ENCODE measurements at places on chromosomes 2 and 18.

DNA sequence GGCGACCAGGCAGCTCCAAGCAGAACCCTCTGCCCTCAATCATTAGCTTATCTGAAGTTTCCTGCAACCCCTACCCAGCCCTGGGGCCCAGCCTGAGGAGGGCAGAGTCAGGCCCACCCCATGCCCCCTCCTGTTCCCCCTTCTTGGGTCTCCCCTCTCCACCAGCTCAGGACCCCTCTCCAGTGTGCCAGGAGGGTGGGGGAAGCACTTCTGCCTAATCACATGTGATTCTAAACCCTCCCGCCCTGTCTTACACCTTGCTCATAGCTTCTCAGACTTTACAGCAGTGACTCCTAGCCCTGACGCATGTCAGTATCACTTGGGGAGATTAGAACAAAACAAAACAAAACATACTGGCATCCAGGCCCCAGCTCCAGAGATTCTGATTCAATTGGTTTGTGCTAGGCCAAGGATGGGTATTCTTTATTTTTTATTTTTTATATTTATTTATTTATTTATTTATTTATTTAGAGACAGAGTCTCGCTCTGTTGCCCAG lies 42.5 kb upstream of the ASAP2 start:
- DNase-seq = no peak

DNA sequence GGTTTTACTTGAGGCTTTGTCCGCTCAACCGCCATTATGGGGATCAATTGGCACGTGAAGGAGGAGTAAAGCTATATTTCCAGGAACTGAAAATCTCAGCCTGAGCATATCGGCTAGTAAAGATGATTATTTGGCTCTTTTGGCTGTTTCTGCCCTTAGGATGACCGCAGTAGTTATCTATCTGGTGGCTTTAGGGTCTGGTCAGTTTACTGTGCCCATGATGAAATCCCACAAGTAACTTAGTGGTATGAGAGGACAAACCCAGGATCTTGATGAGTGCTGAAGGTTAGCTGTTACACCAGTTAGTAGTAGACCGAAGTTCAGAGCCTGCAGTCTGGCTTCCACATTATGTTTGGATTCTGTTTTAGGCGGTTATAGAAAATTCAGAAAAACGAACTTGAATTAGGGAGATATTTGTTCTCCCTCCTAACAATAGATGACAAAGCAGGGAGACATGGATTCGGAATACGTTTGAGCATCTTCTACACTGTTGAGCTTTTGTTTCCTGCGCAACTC lies 1.2 kb downstream of the MAT2A start:
- no peak for DNase-seq

DNA sequence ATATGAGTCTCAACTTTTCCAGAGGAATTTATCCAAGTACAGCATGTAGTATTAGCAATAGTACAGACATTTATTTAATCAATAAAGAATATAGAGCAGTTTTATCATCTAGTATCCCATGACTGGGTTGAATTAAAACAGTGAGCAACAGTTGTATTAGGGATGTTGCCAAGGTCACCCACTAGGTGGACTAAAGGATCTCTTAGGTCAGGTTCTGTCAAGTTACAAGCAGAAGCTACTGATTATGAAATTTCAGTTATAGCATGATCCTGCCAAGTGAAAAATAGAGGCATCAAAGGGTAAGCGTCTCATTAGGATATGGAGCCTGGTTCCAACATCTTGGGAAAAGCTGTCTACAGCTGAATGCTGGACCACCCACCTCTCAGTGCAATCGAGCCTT lies 52.1 kb upstream of the LAPTM4A start:
- DNase-seq = no peak

DNA sequence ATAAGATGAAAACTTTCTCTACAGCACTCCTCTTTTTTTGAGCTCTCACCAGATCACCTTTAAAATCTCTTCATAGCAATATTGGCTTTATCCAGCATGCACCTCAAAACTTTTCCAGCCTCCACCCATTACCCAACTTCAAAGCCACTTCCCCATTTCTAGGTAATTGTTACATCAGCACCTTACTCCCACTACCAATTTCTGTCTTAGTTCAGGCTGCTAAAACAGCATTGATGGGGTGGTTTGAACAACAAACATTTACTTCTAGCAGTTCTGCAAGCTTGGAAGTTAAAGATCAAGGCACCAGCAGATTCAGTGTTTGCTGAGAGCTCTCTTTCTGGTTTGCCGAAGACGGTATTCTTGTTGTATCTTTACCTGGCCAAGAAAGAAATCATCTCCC lies 114.0 kb upstream of the SLC39A10 start:
- DNase-seq = no peak

GRCh38 chr2:44793322-44793870 lies 148.1 kb upstream of the SIX3 start:
- no peak for DNase-seq

DNA sequence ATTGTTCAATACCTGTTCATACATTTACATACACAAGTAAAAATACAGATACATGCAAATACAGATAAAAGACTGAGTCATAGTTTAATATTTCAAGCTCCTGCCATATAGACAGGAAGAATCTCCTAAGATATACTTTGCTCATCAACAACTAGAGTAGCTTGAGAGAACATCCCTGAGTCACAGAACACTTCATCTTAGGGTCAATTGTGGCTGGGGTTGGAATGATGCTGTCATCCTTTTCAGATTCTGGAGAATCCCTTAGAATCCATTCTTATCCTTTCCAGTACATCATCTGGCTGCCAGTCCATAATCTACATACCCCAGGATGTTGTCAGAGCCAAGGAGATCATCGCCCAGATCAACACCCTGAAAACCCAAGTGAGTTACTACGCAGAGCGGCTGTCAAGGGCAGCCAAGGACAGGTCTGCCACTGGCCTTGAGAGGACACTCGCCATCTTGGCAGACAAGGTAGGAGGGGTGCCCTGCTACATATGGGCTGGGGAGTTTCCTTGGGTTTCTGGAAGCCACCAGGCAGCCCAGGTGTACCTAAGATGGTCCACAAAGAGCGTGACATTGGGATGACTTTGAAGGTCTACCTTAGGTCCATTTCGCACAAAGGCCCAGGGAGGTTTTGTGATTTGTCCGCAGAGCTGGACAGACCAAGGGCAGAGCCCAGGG lies 55.7 kb downstream of the COA5 start:
- DNase-seq = no peak

Measured in stimulated activated CD8-positive, alpha-beta memory T cell treated with anti-CD3 and anti-CD28 coated beads, Interleukin-12 subunit alpha, Interleukin-12 subunit beta, amount 100 ng/mL, for 1 hour (primary cell).